A673 (cell line): ENCODE measurements at places on chromosomes 6 and 20. TPM values are rescaled to one million over a fixed set of nuclear protein-coding genes. Genes with fewer than 3 reads are reported as not detected.

DNA sequence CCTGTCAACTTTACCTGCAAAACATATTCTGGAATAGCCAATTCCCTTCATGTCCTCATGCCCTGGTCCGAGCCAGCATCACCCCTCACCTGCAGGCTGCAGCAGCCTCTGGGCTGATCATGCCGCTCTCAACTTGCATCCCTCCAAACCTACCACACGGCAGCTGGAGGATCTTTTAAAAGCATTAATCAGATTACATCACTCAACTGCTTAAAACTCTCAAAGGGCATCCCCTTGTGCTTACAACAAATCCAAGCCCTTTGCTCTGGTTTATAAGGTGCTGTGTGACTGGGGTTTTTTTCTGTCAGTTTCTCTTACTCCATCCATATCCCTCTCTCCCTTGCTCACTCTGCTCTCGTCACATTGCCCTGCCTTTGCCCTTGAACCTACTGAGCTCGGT lies 24.0 kb downstream of the CD40 start:
- no peaks in the 10 kb centered on the region for H3K36me3 ChIP-seq
- H3K27ac ChIP-seq: no peak overlapping the region
- H3K4me1 ChIP-seq: no peaks in the 10 kb centered on the region

- no peaks in the 10 kb centered on the region for H3K36me3 ChIP-seq
- H3K4me3 ChIP-seq: no peak overlapping the region
- no peak overlapping the region for H3K27ac ChIP-seq
- peaks cover 3% of the 10 kb centered on the region for H3K4me1 ChIP-seq
- H3K27me3 ChIP-seq: no peaks in the 10 kb centered on the region
These were observed 139.3 kb upstream of the SOX4 start for GRCh38 chr6:21454262-21454661.

DNA sequence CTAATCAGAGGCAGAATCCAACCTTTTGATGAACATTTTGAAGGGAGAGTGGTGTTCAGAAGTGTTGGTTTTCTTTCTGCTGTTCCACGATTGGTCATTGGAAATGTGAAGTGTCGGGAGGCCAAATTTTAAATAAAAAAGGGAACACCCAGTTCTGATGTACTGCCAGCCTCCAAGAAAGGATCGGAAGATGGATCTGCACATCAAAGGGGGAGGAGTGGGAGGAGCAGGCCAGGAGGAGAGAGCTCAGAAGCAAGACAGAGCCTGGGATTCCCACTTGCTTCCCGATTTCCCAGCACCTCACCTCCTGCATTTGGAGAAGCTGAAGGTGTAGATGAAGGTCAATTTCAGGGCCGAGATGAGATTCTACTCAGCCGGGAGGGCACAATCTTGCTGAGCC lies 55.9 kb upstream of the NAA20 start:
- no peak overlapping the region for H3K27ac ChIP-seq
- no peaks in the 10 kb centered on the region for H3K4me1 ChIP-seq
- no peaks in the 10 kb centered on the region for H3K27me3 ChIP-seq
- H3K4me3 ChIP-seq: no peak overlapping the region
- no peak for DNase-seq
- no peaks in the 10 kb centered on the region for H3K36me3 ChIP-seq

- no peak for DNase-seq
- peaks cover 20% of the 10 kb centered on the region for H3K4me1 ChIP-seq
- H3K27ac ChIP-seq: no peak overlapping the region
- no peaks in the 10 kb centered on the region for H3K27me3 ChIP-seq
These were observed 46.4 kb downstream of the AKAP12 start for GRCh38 chr6:151286214-151286613.

DNA sequence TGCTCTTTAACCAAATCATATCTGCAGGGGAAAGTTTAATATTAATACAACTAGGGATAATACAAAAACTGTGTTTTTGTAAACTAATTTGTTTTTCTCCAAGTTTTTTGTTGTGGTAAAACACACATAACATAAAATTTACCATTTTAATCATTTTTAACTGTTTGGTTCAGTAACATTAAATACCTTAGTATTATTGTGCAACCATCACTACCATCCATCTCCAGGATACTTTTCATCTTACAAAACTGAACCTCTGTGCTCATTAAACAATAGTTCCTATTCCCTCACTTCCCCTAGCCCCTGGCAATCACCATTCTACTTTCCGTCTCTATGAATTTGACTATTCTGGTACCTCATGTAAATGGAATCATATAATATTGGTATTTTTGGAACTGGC lies 15.9 kb downstream of the BEND6 start:
- no peak for DNase-seq
- H3K27me3 ChIP-seq: no peaks in the 10 kb centered on the region
- no peaks in the 10 kb centered on the region for H3K36me3 ChIP-seq
- H3K4me1 ChIP-seq: no peaks in the 10 kb centered on the region
- H3K27ac ChIP-seq: no peak overlapping the region

GRCh38 chr20:53606364-53606985 lies 12.8 kb upstream of the ZNF217 start:
- DNase-seq: no peak
- H3K4me1 ChIP-seq: peaks cover 31% of the 10 kb centered on the region
- peak overlapping the region; percentile 21 for H3K27ac ChIP-seq
- H3K36me3 ChIP-seq: no peaks in the 10 kb centered on the region

DNA sequence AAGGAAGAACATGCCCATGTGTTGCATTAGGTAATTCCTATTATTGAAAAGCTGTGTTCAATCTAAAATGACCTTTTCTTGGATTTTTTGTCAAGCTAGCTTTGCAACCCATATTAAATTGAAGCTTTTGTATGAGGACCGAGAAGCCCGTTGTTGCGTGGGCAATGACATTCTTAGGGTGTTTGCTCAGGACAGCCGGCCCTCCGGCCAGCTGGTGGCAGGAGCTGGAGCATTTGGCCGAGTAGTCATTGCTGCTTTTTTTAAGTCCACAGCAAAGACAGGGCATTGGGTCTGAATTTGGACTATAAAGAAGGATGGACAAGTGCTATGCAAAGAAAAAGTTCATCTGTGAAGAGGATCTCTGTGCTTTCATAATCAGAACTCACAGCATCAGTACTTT lies 365.8 kb downstream of the SAMD5 start:
- no peak overlapping the region for H3K27ac ChIP-seq
- H3K27me3 ChIP-seq: no peaks in the 10 kb centered on the region
- no peaks in the 10 kb centered on the region for H3K36me3 ChIP-seq
- H3K4me3 ChIP-seq: no peak overlapping the region

DNA sequence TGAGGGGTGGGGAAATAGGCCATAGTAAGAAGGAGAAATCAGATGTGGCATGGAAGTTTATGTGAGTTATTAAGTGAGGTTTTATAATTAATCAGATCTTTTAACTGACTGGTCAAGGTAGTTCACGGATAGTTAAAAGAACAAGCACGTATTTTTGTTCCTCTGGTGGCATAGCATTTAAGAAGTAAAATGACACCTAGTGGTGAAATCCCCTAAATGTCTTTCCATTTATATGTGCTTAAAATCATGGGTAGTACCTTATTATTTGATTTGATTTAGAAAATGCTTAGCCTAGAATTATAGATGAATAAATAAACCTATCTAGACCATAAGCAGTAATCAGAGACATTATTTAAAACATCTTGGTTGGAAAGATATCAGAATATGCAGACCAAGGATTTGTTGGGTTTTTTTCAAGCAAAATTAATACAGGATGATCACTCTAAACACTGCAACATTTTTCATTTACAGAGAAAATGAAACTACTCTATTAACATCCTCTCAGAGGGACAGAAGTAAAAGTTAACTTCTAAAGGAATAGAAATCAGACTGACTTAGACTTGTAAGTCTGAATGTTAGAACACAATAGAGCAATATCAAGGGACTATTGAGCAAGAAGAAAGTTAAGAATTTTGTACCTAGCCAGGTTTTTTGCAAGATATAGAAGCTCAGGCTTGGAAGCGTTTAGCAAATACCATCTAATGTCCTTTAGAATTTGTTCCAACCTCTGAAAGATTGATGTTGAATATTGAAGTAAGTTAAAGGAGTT lies 81.1 kb downstream of the STXBP5 start:
- H3K27me3 ChIP-seq: no peaks in the 10 kb centered on the region
- peak; percentile 48 for DNase-seq
- H3K4me1 ChIP-seq: no peaks in the 10 kb centered on the region

- H3K27me3 ChIP-seq: no peaks in the 10 kb centered on the region
- H3K27ac ChIP-seq: peak overlapping the region; percentile 78
- H3K36me3 ChIP-seq: peaks cover 13% of the 10 kb centered on the region
- peak overlapping the region; percentile 84 for H3K4me3 ChIP-seq
- peaks cover 13% of the 10 kb centered on the region for H3K4me1 ChIP-seq
These were observed 778 bp downstream of the PSMG4 start for GRCh38 chr6:3259491-3259958.

- H3K4me1 ChIP-seq: no peaks in the 10 kb centered on the region
- no peak overlapping the region for H3K27ac ChIP-seq
- no peak overlapping the region for H3K4me3 ChIP-seq
- no peaks in the 10 kb centered on the region for H3K36me3 ChIP-seq
- H3K27me3 ChIP-seq: no peaks in the 10 kb centered on the region
These were observed 54.5 kb upstream of the TENT5A start for GRCh38 chr6:81806793-81807565.

GRCh38 chr6:34465531-34466241 lies at the start of gene PACSIN1:
TSS of gene PACSIN1 (plus strand) at chr6:34466076. CDS start at chr6:34526306, 60,230 bp downstream.
- no peak for DNase-seq
- H3K36me3 ChIP-seq: no peaks in the 10 kb centered on the region
- H3K27ac ChIP-seq: no peak within 1 kb of the TSS

DNA sequence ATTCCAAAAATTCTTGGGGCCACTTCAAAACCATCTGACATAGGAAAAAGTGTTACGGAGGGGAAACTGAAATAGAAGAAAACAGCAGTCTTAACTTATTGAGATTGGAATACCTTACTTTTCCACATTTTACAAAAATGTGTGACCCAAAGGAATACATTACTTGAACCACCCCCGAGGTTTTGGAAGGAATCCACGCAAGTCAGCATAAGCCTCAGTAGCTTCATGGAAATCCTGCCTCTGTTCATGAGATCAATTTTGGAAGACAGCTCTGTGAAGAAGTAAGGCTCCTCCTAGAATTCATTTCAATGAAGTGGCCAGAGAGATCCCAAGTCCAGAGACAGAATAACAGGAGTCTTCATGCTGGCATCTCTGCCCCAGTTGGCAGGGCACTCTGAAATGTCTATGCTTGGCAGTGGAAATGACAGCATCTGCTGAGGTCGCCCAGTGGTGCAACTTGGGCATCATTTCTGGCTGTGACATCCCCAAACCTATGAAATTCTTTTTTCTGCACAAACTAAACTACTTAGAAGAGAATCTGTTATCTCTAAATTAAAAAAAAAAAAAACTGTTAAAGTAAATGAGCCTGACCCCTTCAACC lies 132.5 kb downstream of the EPM2A start:
- H3K27me3 ChIP-seq: no peaks in the 10 kb centered on the region
- H3K36me3 ChIP-seq: no peaks in the 10 kb centered on the region
- no peak overlapping the region for H3K27ac ChIP-seq
- no peak for DNase-seq
- H3K4me1 ChIP-seq: no peaks in the 10 kb centered on the region

DNA sequence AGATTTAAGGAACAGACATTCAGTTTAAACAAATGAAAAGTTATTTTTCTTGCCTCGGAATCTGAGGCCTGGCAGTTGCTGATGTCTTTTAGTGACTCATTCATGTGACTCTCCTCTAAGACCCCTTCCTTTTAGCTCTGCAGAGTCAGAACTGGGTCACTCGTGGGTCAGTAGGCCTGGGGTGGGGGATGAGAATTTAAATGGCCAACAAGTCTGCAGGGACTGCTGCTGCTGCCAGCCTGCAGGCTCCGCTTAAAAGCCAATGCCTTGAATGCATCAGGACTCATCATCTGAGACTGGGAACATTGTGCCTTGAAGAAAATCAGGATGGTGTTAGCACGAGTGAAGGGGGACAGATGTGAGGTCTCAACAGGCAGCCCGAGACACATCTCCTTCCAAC lies 404.3 kb downstream of the CDH26 start:
- H3K4me1 ChIP-seq: no peaks in the 10 kb centered on the region
- no peaks in the 10 kb centered on the region for H3K27me3 ChIP-seq
- no peaks in the 10 kb centered on the region for H3K36me3 ChIP-seq
- no peak overlapping the region for H3K4me3 ChIP-seq
- H3K27ac ChIP-seq: no peak overlapping the region

- H3K36me3 ChIP-seq: no peaks in the 10 kb centered on the region
- H3K27me3 ChIP-seq: no peaks in the 10 kb centered on the region
- no peak overlapping the region for H3K4me3 ChIP-seq
- peak overlapping the region; percentile 88 for H3K27ac ChIP-seq
- H3K4me1 ChIP-seq: peaks cover 39% of the 10 kb centered on the region
These were observed 80.8 kb downstream of the MKKS start for GRCh38 chr20:10352934-10353824.

DNA sequence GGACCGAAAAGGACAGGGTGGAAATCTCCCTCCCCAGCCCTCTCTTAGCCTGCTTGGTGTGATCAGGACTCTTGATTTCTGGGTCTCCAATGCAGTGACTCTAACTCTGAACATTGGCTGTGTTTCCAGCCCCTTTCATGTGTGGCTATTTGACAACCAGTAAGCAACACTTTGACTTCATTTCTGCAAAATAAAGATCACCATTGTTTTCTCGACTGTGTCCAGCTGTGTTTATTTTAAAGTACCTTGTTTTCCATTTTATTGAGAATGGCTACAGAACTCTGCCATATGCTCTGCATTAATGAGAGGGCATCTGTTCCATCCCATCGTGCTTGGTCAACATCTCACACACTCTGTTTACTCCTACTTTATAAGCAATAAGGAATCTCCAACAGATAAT lies 60.9 kb upstream of the TAGAP start:
- no peaks in the 10 kb centered on the region for H3K36me3 ChIP-seq
- H3K4me3 ChIP-seq: no peak overlapping the region
- no peaks in the 10 kb centered on the region for H3K4me1 ChIP-seq
- H3K27me3 ChIP-seq: no peaks in the 10 kb centered on the region
- DNase-seq: no peak

DNA sequence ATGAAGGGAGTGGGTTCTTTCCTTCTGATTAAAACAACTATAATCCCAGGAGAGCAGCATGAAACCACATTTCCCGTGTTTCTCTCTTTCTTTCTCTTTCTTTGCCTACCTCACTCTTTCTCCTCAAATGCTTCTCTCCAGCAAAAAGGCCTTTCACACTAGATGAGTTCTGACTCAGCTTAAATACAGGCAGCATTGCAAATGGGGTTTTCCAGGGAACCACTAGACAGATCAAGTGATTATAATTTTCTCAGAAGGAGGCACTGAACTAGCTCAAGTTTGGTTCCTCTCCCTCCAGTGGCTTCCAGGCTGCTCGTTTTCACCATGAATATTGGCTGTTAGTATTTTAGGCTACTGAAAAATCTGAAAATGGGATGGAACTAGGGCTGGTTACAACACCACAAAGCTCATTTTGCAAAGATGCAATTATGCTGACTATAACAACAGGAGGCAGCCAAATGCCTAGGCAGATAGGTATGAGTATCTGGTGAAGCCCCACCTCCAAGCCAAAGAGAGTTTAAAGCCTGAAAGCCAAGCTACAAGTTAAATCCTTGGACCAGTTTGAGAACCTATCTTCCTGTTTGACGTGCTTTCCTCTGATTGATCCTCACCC lies 260.0 kb downstream of the MMUT start:
- DNase-seq: no peak
- H3K27ac ChIP-seq: no peak overlapping the region
- no peaks in the 10 kb centered on the region for H3K4me1 ChIP-seq
- no peaks in the 10 kb centered on the region for H3K27me3 ChIP-seq

ZFP57 gene
- total RNA-seq: not detected in 2 replicates

BLTP3A gene
- total RNA-seq: 20.4 and 25.3 TPM in 2 replicates

SMOC2 gene
- 1.7 and 1.8 TPM in 2 replicates for total RNA-seq

FAM83C gene
- not detected in 2 replicates for total RNA-seq

ACTL10 gene
- total RNA-seq: 0.39 and 0.47 TPM in 2 replicates

BCKDHB gene
- 20.0 and 23.5 TPM in 2 replicates for total RNA-seq
